ENCODE measurements at places on chromosomes 1 and 21.

GRCh38 chr1:37893673-37894072 is 34.3 kb upstream of the MTF1 start:
- no peak for DNase-seq

DNA sequence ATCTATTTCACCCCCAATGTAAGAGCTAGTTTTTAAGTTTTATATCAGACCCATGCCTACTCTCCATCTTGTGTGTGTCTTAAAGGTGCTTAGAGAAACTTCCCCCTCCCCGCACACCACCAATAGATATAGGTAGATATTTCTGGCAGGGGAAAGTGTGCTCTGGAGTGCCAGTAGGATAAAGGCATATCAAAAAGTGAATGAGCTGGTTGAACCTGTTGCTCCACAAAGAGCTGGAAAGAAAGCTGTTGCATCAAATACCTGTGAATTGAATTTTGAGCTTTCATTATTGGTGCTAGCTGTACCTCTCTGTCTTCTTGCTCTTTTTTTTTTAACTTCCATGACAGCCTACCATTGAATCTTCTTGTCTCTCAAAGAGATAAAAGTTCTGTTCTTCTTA is 32.8 kb downstream of the ARID1A start:
- no peak for DNase-seq

- DNase-seq = peak; percentile 68
These were observed 143.4 kb upstream of the ERRFI1 start for GRCh38 chr1:8169364-8170058.

DNA sequence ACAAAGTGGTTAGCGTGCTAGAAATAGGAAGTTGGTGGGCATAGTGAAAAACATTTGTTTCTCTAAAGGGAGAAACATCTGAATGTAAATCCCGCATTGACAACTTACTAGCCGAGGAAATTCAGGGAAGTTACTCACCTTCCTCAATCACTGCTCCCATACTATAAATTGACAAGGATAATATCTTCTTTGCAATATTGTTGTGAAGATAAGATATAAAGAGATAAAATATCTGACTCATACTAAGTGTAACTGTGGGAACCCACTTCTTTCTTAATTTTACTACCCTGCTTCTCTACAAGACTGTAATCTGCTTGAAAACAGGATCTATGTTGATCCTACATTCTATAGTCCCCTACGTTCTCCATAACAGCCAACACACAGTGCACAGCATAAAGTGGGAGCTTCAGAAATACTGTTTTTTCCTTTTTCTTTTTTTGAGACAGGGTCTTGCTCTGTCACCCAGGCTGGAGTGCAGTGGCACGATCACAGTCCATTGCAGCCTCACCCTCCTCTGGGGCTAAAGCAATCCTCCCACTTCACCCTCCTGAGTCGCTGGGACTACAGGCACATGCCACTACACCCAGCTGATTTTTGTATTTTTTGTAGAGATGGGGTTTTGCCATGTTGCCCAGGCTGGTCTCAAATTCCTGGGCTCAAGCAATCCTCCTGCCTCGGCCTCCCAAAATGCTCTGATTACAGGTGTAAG is 57.4 kb upstream of the C1orf21 start:
- DNase-seq = no peak

GRCh38 chr1:226568975-226569741 is 20.6 kb downstream of the STUM start:
- no peak for DNase-seq

DNA sequence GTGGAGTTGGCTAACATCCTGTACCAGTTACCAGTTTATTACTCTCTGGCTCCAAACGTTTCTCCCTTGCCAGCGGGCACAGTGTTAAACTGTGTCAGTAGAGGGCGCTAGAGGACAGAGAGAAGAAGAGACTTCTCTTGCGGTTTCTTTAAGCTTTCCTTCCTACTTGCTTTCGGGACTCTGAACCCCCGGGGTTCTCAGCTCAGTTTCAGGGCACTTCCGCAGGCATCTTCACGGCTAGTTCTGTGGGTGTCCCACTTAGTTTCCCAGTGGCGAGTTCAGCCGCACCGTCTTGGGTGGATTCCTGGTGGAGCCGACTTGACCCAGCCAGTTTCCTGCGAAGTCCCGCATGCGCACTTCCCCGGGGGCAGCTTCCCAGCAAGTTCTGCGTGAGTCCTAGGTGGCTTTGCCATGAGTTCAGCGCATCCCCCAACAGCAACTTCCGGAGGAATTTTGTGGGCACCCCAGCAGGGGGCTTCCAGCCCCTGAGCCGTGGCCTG is 37.9 kb upstream of the BTG2 start:
- peak; percentile 63 for DNase-seq

DNA sequence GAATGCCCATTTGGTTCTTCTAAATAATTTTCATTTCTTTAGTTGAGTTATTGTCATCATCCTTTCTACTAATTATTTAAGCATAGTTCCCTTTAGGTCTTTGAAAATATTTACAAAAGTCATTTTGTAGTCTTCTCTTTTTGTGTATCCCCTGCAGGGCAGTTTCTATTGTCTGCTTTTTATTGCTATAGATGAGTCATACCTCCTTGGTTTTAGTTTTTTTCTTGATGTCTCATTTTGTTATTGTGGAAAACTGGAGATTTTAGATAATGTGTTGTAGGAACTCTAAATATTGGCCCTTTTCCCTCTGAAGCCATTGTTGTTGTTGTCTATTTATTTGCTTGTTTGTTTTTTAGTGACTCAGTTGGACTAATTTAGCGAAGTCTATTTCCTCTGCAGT is 387.9 kb downstream of the NUF2 start:
- DNase-seq = no peak

DNA sequence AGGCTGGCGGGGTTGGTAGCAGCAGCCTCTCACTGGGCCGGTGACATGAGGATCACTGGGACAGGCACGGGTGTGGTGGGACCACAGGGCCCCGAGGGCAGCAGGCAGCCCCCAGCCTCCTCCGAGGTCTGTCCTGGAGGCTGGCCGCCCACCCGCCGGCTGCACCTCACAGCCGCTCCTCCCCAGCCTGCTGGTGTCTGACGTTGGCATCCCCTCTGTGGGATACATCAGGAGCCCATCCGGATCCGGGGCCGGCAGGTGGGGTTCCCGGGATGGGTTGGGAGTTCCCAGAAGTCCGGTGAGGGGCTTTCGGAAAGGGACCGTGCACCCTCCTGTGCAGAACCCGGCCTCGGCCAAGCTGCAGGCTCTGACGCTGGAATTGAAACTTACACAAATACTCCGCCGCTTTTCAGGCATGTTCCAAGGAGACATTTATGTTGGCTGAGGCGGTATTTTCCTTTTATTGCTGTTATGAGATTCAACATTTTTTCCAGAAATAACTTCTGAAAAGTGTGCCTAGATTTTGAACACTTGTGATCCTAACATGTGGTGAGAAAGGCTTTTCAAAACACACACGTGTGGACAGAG is 142.1 kb upstream of the ARHGEF16 start:
- DNase-seq = no peak

- peak; percentile 87 for DNase-seq
These were observed 735 bp downstream of the NBL1 start for GRCh38 chr1:19644681-19645410.

DNA sequence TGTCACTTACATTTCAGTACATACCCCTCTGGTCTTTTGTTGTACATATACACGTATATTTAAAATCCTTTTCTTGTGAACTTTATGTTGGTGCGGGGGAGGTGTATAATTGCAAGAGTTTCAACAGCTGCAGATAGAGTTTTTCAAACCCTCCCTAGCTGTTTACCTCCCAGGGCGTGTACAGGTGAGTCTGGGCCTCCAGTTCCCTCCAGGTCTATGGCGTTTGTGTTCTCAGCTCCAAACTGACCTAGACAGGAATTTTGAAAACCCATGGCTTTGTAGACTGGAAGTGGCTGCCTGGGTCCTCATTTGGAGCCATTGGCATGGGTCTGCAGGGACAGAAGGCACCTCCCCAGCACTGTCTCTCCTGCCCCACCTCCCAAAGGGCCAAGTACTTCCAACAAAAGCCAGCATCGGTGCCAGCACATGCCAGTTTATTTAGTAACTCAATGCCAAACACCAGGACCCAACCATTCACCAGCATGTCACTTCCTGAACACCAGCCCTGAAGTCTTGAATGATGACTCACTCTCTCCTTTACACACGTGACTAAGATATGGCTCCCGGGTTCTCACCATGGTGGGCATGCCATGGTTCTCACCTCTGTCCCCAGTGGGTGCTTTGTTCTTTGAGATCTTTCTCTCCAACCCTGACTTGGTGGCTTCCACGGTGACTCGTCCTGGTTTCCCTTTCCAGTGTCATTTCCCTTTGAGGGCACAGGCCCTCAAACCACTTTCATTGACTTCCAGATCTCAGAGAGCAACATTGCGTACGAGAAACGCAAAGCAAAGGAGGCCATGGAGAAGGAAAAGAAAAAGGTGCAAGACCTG is 57.3 kb upstream of the EFHD2 start:
- no peak for DNase-seq

- DNase-seq = no peak
These were observed 30.5 kb upstream of the ACOT11 start for GRCh38 chr1:54517496-54517895.

DNA sequence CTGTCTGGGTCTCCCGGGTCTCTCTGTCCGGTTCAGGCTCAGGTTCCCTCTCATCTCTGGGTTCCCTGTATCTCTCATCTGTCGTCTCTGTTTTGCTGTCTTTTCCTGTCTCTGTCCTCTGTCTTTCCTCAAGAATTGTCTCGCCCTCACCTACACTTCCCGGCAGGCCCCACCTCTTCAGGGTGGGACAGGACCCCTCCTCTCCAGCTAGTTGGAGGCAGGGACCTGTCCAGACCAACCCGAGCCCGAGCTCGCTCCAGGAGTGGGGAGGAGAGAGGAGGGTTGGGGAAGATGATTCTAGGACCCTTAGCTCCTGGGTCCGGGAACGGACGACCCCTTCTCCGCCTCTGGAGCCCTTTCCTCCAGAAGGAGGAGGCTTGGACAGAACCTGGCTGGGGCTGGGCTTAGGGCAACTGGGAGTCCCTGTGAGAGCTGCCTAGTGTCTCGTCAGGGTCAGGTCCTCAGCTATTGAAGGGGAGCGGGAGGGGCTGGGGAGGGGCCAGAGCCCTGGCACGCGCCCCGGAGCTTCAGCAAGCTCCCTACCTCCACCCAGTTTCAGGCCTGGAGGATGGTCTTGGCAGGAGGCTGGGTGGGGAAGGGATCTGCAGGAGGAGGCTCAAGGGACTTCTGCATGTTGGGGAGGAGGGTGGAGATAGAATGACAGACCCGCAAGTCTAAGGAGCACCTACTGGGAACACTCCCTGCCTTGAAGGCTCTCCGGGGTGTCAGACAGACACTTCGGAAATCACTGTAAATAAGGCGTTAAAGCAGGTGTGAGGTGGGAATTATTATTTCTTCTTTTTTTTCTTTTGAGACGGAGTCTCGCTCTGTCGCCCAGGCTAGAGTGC is 26.3 kb upstream of the EPB41 start:
- no peak for DNase-seq

DNA sequence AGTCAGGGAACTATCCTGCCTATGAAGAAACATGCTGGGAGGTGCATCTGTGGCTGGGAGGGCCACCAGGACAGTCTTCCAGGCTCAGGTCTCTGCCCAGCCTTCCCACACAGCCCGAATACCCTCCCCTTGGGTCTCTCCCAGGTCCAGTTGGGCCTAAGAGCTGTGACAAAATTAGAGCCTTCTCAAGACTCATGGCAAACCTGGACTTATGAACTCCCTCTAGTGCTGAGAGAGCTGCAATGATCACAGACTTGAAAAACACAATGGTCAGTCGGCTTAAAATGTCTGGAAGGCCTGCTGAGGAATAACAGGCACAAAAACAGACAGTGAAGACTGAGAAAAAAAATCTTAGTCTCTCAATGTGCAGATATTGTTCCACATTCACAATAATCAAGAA is 325.1 kb downstream of the BRINP2 start:
- no peak for DNase-seq

GRCh38 chr1:205493241-205494085 is 11.0 kb upstream of the CDK18 start:
- no peak for DNase-seq

DNA sequence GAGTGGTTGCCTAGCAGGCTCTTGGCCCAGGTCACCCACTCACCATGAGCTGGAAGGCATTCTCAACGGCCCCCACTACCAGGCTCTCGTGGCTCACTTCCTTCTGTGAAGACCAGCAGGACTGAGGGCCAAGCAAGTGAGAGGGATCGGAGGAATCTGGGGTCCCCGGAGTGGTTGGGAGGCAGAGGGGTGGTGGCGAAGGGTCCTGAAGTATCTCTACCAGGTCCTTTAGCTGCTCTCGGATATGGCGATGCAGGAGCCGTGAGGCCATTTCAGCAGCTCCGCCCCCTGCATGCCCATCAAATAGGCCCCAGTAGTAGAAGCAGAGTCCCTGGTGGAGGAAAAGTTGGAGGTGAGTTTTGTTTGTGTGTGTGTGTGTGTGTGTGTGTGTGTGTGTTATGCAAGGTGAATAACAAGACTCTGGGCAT is 2.4 kb downstream of the PPM1J start:
- no peak for DNase-seq

DNA sequence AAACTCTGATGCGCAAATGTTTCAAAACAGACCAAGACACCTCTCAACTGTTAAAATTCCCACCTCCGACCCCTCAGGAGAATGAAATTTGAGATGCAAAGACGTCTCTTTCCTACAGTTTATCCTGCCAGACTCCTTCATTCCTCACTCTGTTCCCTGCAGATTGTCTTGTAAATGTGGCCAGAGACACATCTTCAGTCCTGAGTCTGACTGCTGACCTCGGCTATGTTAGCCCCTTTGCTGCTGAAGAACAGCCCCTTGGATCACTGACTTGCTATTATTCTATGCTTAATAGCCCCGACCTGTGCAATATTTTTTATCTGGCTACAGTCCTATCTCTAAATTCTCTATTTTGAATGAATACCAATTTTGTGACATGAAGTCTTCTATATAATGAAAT is 16.6 kb upstream of the ESRRG start:
- DNase-seq = no peak

- no peak for DNase-seq
These were observed 2.5 kb upstream of the TRAPPC3 start for GRCh38 chr1:36151845-36152203.

- DNase-seq = no peak
These were observed 58.3 kb downstream of the ERG start for GRCh38 chr21:38439957-38440356.

DNA sequence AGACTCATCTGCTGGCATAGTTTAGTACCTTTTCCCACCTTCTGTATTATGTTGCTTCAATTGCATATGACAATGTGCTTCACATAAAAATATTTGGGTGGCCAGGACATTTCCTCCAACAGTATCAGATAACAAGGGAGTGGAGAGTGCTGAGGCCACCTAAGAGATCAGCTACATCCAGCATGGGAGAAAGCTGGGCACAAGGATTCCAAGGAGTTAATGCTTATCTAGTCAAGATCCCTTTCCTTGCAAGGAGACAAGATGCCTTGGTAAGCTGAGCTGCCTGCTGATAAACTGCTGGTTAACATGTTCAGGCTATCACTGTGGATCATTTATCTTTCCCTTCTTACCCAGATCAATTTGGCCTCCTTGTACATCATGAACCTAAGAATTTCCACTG is 5.4 kb downstream of the TACSTD2 start:
- no peak for DNase-seq

- peak; percentile 28 for DNase-seq
These were observed 10.9 kb downstream of the ERRFI1 start for GRCh38 chr1:8015036-8015808.

DNA sequence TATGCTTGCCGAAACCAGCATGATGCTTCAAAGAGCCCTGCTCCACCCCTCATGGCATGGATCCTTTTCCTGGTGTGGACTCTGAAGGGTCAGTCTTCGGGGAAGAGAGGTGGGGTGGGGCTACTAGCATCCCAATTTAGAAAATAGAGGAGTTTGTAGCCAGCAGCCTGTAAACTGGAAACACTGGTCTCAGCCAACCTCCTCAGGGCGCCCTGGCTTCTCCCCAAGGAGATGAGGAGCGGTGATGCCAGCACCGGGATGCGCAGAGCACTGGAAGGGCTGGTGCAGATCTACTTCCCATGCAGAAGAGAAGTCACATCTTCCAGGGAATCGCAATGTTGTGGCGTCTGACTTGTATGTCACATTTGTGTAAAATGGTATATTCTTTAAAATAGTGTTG is 6.4 kb upstream of the IKBKE start:
- DNase-seq = no peak

Measured in GM19239 (cell line).